ENCODE measurements at places on chromosomes 3 and 15. TPM values are rescaled to one million over a fixed set of nuclear protein-coding genes. Genes with fewer than 3 reads are reported as not detected.

DNA sequence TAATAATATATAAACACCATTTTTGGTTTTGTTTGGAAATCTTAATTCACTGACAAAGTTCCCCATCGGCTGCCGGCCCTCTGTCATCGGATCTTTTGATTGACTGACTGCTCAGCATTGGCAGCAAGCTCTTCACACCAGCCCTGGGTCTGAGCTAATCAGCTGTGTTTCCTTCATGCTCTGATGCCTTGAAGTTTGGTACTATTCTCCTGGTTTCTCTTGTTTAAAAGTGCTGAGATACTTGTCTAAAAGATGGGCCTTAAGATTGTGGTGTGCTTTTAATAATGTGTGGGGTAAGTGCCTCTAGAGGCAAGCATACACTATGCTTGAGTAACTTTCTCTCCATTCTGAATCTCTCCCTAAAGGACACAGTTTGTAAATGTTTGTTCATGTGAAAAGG, 415.5 kb upstream of the TPRG1 start:
- no peak overlapping the region for H3K27ac ChIP-seq
- DNase-seq: peak; percentile 18
- H3K4me3 ChIP-seq: no peak overlapping the region

DNA sequence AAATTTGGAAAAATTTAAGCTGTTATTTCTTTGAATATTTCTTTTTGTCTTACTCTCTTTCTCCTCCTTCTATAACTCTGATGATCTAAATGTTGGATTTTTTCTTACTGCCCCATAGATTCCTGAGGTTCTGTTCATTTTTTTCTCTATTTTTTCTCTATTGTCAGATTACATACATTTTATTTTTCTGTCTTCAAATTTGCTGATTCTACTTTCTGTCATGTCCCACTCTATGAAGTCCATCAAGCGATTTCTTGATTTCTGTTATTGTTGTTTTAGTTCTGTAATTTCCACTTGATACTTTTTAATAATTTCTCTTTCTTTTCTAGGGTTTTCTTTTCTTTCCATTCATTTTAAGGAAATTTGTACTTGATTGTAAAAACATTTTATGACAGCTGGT, 83.7 kb upstream of the THRB start:
- no peak overlapping the region for H3K27ac ChIP-seq
- no peaks in the 10 kb centered on the region for H3K27me3 ChIP-seq

DNA sequence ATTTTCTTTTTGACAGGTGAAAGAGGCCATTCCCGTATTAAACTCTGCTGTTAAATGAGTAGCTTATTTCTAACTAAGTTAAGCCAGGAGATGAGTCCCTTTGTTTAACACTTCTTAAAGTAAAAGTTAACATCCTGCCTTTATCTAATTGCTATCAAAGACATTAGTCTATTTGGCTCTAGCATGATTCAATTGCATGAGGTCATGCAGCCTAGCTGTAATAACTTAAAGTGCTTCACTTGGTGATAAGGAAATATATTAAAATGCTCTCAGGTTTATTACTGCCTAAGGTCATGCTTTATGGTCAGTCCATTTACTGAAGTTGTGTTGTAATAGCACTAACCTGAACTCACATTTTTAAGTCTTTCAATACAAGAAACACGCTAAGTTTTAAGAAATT, 82.3 kb upstream of the MLF1 start:
- no peaks in the 10 kb centered on the region for H3K4me1 ChIP-seq
- H3K36me3 ChIP-seq: no peaks in the 10 kb centered on the region
- no peak overlapping the region for H3K4me3 ChIP-seq
- no peak overlapping the region for H3K27ac ChIP-seq
- no peaks in the 10 kb centered on the region for H3K27me3 ChIP-seq
- DNase-seq: no peak

GRCh38 chr15:43286074-43286473, 19.3 kb upstream of the TGM5 start:
- H3K27me3 ChIP-seq: no peaks in the 10 kb centered on the region
- DNase-seq: no peak
- peaks cover 12% of the 10 kb centered on the region for H3K4me1 ChIP-seq
- no peak overlapping the region for H3K27ac ChIP-seq

- H3K4me3 ChIP-seq: no peak overlapping the region
- no peaks in the 10 kb centered on the region for H3K27me3 ChIP-seq
- no peak for DNase-seq
- H3K36me3 ChIP-seq: no peaks in the 10 kb centered on the region
These were observed 36.9 kb downstream of the APBA2 start for GRCh38 chr15:28922707-28923012.

GRCh38 chr3:29754346-29754745, 473.5 kb downstream of the RBMS3 start:
- H3K36me3 ChIP-seq: no peaks in the 10 kb centered on the region
- H3K27me3 ChIP-seq: no peaks in the 10 kb centered on the region
- H3K27ac ChIP-seq: no peak overlapping the region
- no peak overlapping the region for H3K4me3 ChIP-seq

- peaks cover 3% of the 10 kb centered on the region for H3K4me1 ChIP-seq
- no peak overlapping the region for H3K27ac ChIP-seq
- H3K4me3 ChIP-seq: no peak overlapping the region
These were observed 204.9 kb downstream of the STAG1 start for GRCh38 chr3:136547293-136547692.

GRCh38 chr3:108053067-108053466, 37.8 kb downstream of the CD47 start:
- H3K4me1 ChIP-seq: peaks cover 12% of the 10 kb centered on the region
- H3K27ac ChIP-seq: no peak overlapping the region
- no peak for DNase-seq
- no peaks in the 10 kb centered on the region for H3K27me3 ChIP-seq
- peaks cover 82% of the 10 kb centered on the region for H3K36me3 ChIP-seq

GRCh38 chr3:178768072-178768864, 232.0 kb downstream of the KCNMB2 start:
- no peak overlapping the region for H3K27ac ChIP-seq
- no peak overlapping the region for H3K4me3 ChIP-seq

DNA sequence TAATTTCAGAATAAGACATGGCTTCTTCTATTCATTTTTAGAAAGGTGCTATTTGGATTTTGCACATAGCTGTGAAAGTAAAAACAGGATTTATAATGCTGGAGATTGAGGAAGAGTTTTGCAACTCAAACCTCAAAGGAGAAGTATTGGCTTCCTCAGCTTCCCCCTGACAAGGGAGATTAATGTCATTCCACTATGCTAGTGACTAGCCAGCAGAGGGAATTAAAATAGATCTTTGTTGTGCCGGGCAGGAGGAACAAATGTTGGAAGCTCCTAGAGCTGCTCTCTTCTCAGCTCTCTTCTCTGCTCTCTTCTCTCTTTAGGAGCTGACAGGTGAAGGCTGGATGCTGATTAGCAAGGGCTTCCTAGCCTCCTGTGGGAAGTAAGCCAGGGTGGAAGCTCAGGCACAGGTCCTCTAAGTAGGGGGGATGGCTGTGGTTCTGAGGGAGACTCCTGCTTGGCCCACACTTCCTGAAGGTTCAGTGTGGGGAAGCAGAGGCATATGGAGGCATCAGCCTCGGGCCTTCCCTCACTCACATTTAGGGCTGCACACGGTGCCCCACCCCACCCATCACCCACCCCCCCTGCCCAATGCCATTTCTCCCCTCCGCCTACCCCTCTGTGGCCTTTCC, 29.6 kb downstream of the CX3CR1 start:
- H3K27ac ChIP-seq: no peak overlapping the region
- no peaks in the 10 kb centered on the region for H3K27me3 ChIP-seq
- peaks cover 54% of the 10 kb centered on the region for H3K4me1 ChIP-seq
- no peak overlapping the region for H3K4me3 ChIP-seq
- no peak for DNase-seq
- no peaks in the 10 kb centered on the region for H3K36me3 ChIP-seq

DNA sequence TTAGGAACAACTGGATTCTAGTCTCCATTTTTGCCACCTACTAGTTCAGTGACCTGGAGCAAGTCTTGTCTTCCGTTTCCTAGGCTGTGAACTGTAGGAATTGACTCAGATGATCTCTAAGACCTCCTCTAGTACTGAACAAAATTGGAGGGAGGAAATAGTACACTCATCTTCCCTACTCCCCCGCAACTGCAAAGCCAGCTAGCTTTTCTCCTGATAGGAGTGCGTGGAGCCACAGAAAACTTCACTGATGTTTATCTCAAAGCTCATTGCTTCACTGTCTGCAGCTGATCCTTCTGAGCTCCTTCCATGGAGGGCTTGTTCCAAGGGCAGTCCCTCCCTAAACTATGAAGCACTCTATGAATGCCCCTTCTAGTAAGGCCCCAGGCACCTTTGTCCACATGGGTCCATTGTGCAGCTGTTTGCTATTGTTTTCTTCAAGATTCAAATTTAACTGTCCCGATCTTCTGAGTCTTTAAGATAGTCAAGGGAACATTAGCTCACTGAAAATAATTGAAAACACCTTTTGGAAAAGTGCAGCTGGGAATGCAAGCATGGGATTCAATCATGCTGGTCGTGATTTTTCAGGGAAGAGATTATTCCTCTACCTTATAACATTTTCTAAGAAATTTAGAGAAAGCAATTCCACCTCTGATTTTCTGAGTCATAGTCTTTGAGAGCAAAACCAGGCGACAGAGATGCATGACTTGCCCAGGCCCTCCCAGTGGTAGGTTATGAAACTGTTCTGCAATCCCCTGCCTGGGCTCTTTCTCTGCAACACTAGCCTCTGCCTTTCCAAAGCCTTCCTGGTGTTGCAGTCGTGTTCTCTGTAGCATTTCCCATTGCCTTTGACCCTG, 24.3 kb downstream of the FILIP1L start:
- DNase-seq: no peak
- H3K27me3 ChIP-seq: no peaks in the 10 kb centered on the region
- no peak overlapping the region for H3K27ac ChIP-seq

- H3K36me3 ChIP-seq: no peaks in the 10 kb centered on the region
- no peaks in the 10 kb centered on the region for H3K27me3 ChIP-seq
- peak overlapping the region; percentile 65 for H3K4me3 ChIP-seq
- H3K27ac ChIP-seq: no peak overlapping the region
- no peaks in the 10 kb centered on the region for H3K4me1 ChIP-seq
These were observed 792 bp downstream of the SHF start for GRCh38 chr15:45186771-45187577.

- no peaks in the 10 kb centered on the region for H3K4me1 ChIP-seq
- H3K4me3 ChIP-seq: no peak overlapping the region
- peaks cover 21% of the 10 kb centered on the region for H3K36me3 ChIP-seq
- no peaks in the 10 kb centered on the region for H3K27me3 ChIP-seq
- peak overlapping the region; percentile 14 for H3K27ac ChIP-seq
- DNase-seq: no peak
These were observed 58.0 kb downstream of the ITPR1 start for GRCh38 chr3:4551051-4551711.

GRCh38 chr3:52385157-52385556, 59.7 kb downstream of the SEMA3G start:
- H3K27me3 ChIP-seq: no peaks in the 10 kb centered on the region
- no peak overlapping the region for H3K27ac ChIP-seq

DNA sequence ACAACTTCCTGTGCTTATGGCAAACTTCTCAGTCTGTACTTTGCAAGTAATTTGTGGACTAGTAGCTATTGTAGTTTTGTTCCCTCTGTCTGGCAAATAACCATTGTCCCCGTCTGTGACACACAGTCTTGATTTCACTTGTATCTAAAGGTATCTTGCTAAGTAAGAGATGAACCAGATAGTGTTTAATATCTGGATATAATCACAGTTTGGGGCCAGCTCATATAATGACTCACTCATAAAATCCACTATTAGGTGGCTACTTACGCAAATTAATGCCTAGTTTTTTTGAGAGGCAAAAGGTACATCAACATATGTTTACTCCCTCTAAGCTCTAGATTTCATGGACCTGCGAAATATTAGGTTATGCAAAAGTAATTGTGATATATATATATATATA, 30.4 kb downstream of the VGLL3 start:
- no peak overlapping the region for H3K4me3 ChIP-seq
- H3K36me3 ChIP-seq: no peaks in the 10 kb centered on the region
- no peaks in the 10 kb centered on the region for H3K4me1 ChIP-seq
- H3K27me3 ChIP-seq: no peaks in the 10 kb centered on the region
- DNase-seq: no peak
- H3K27ac ChIP-seq: no peak overlapping the region

DNA sequence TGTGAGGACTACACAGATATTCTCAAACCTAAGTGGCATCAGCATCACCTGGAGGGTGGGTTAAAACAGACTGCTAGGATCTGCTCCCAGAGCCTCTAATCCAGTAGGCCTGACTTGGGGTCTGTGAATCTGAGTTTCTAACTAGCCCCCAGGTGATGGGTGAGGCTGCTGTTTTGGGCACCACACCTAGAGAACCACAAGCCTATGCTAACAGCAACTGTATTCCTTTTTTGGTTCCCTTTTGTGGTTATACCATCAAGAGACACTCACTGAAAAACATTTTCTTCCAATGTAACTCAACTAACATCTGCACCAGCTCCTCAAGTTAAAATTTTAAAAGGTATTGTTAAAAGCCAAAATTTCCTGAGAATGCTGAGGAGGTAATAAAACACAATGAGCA, 16.0 kb downstream of the WDR82 start:
- H3K27me3 ChIP-seq: no peaks in the 10 kb centered on the region
- peaks cover 92% of the 10 kb centered on the region for H3K36me3 ChIP-seq
- peaks cover 23% of the 10 kb centered on the region for H3K4me1 ChIP-seq
- peak; percentile 36 for DNase-seq
- no peak overlapping the region for H3K4me3 ChIP-seq
- peak overlapping the region; percentile 51 for H3K27ac ChIP-seq

DNA sequence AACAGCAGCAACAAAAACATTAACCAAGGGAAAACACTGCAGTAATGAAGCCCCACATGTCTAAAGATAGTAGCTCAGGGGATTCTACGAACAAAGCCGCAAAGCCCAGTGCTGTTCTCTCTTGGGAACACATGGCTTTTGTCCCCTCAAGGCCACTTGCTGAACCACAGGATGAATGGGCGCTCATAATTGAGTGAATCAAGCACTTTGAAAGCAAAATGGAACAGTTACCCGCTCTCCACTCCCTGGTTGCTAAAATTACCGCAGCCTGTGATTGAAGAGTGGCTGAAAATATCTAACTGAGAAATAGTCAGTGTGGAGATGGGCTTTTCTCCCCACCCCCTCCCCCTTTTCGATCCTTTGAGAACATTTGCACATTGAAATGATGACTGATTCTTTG, 39.6 kb downstream of the RASGRF1 start:
- no peak overlapping the region for H3K4me3 ChIP-seq
- no peaks in the 10 kb centered on the region for H3K4me1 ChIP-seq
- no peaks in the 10 kb centered on the region for H3K27me3 ChIP-seq
- no peak for DNase-seq
- no peaks in the 10 kb centered on the region for H3K36me3 ChIP-seq
- no peak overlapping the region for H3K27ac ChIP-seq

GRCh38 chr3:42159147-42159546, 68.0 kb downstream of the TRAK1 start:
- H3K4me3 ChIP-seq: no peak overlapping the region
- peaks cover 30% of the 10 kb centered on the region for H3K4me1 ChIP-seq
- no peaks in the 10 kb centered on the region for H3K27me3 ChIP-seq
- peak overlapping the region; percentile 43 for H3K27ac ChIP-seq
- H3K36me3 ChIP-seq: peaks cover 7% of the 10 kb centered on the region

- H3K4me1 ChIP-seq: no peaks in the 10 kb centered on the region
- DNase-seq: no peak
- H3K4me3 ChIP-seq: no peak overlapping the region
These were observed 1501.0 kb downstream of the SI start for GRCh38 chr3:163577271-163577670.

- peaks cover 33% of the 10 kb centered on the region for H3K36me3 ChIP-seq
- H3K4me1 ChIP-seq: no peaks in the 10 kb centered on the region
- H3K27ac ChIP-seq: no peak overlapping the region
These were observed 15.5 kb downstream of the DCP1A start for GRCh38 chr3:53331871-53332270.

Gene SOX14
- not detected for total RNA-seq

Gene UQCC5
- total RNA-seq: 10.3 TPM

Gene CCR9
- total RNA-seq: 0.76 TPM

Gene FBN1
- 0.53 TPM for total RNA-seq

Gene PCSK6
- 1.6 TPM for total RNA-seq

Gene A4GNT
- not detected for total RNA-seq

Gene ZNF774
- 1.4 TPM for total RNA-seq

Gene PLD1
- 0.52 TPM for total RNA-seq

Gene SEMA3F
- total RNA-seq: 0.27 TPM

Gene MST1R
- total RNA-seq: 2.4 TPM

Gene CD86
- 37.6 TPM for total RNA-seq

Measured in B cell (primary cell).